SJSA1 (cell line): ENCODE measurements at places on chromosomes 11 and 22. TPM values are rescaled to one million over a fixed set of nuclear protein-coding genes. Genes with fewer than 3 reads are reported as not detected.

DNA sequence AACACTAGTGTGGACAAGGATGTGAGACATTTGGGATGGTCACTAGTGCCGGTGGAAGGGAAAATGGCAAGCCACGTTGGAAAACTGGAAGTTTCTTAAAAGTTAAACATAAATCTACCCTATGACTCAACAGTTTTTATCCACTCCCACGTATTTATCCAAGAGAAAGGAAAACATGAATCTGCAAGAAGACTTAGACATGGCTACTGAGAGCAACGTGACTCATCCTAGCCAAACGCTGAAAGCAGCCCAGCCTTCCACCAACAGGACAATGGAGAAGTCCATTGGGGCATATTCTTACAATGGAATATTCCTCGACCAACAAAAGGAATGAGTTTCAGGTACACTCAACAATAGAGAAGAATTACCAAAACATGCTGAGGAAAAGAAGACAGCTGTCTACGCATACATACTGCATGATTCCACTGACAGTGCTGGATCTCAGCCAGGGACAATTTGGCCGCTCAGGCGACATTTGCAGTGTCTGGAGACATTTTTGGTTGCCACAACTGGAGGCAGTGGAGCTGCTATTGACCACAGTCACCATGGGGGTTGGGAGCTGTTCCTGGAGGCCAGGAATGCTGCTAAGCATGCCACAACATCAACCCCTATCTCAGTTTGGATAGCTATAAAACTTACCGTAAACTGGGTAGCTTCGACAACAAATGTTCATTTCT lies 21.2 kb downstream of the SYT13 start:
- peak; percentile 81 for DNase-seq
- H3K4me3 ChIP-seq, result no peak overlapping the region
- H3K36me3 ChIP-seq, result no peaks in the 10 kb centered on the region
- 0 out of 2 replicates have a peak overlapping the region, but pooled peaks have one; percentile 7 for H3K27ac ChIP-seq

Gene PNPLA5
- total RNA-seq, result not detected in 2 replicates

Gene IGLL1
- total RNA-seq, result not detected in 2 replicates

GRCh38 chr11:104169091-104169490 lies 5.1 kb upstream of the PDGFD start:
- H3K4me1 ChIP-seq, result no peaks in the 10 kb centered on the region
- H3K4me3 ChIP-seq, result no peak overlapping the region
- no peak overlapping the region for H3K27ac ChIP-seq
- H3K36me3 ChIP-seq, result no peaks in the 10 kb centered on the region

- DNase-seq, result no peak
- H3K27me3 ChIP-seq, result no peaks in the 10 kb centered on the region
- no peak overlapping the region for H3K4me3 ChIP-seq
Observed at GRCh38 chr22:49146511-49146910, 681.2 kb downstream of the BRD1 start.

DNA sequence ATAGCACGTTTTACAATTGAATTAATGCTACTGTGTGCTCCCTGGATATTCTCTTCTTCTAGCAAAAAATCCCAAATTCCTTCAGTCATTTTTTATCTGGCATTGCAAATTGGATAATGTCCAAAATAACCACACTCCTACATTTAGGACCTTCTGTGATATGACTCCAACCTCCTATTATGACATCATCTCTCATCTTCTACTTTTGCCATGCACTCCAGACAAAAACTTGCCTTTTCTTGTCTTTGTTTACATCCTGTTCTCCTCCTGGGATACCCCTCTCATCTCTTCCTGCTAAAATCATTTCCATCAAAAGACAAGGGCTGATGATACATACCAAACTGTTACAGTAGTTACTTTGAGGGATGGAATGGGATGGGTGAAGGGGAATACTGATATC lies 20.6 kb upstream of the TMEM218 start:
- DNase-seq, result no peak
- no peak overlapping the region for H3K27ac ChIP-seq
- H3K36me3 ChIP-seq, result no peaks in the 10 kb centered on the region
- H3K4me3 ChIP-seq, result no peak overlapping the region
- no peaks in the 10 kb centered on the region for H3K27me3 ChIP-seq
- no peaks in the 10 kb centered on the region for H3K4me1 ChIP-seq

Gene MS4A1
- total RNA-seq, result not detected in 2 replicates

- peaks cover 50% of the 10 kb centered on the region for H3K4me1 ChIP-seq
- H3K36me3 ChIP-seq, result no peaks in the 10 kb centered on the region
- no peak overlapping the region for H3K4me3 ChIP-seq
- H3K27ac ChIP-seq, result no peak overlapping the region
Observed at GRCh38 chr11:14314127-14314526, 44.9 kb downstream of the RRAS2 start.
